ENCODE measurements at places on chromosomes 1 and 21.

DNA sequence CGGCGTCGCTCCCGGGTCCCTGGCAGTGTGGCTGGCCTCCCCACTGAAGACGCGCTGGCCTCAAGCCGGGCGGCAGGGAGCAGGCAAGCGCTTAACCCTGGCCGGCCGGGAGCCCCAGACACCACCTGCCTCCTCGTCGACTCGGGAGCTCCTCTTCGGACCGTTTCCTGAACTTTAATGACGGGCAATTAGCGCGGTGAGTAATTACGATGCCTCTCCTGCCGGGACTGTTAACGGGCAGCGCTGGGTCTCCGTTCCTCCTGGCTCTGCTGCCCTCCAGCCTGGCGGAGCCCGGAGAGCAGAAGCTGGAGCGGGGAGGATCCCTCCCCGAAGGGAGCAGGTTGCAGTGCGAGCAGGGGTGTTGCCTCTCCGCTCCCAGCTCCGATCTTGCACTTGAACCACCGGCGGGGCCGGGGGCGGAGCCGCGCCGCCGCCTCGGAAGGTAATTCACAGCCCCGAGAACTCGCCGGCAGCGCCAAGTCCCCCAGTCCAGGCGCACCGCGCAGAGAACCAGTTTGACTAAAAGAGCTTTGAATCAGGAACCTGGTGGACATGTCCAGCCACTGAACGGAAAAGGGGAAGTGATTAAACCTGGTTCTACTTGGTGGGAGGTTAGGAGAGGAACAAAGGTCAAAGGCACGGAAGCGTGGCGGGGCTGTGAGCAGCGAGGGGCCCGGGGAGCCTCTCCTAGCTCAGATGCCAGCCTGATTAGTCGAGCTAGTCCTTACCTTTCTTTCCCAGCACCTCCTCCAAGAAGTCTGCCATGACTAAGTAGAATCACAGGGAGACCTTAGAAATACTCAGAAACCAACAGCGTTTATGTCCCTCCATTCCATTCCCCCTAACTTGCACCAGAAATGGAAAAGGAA is 18.3 kb upstream of the PLEKHA6 start:
- no peak for DNase-seq

DNA sequence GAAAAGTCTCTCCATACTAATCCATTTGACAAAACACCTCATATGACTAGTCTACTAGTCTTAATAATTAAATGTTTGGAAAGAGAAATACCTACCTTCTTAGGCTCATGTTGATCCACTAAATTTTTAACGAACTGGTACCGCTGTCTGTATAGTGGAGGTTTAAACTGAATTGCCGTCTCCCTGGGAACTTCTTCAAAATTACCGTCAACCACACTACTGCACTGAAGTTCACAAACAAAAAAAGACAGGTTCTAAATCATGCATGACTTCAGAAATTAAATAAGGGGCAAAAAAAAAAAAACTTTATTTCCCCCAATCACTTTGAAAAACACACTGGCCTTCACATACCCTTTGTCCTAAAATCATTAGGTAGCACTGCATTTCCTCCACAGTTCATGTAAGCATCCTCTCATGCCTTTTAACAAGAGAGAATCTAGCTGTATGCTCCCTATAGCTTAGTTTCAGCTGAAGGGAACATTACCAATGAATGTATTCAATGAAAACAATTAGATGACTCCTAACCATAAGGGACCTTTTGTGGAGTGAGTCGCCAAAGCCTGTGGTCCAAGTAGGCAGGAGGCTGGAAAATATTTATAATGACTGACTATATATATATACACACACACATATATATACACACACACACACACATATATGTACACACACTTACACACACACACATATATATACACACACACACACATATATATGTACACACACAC is 3.4 kb downstream of the HENMT1 start:
- no peak for DNase-seq

DNA sequence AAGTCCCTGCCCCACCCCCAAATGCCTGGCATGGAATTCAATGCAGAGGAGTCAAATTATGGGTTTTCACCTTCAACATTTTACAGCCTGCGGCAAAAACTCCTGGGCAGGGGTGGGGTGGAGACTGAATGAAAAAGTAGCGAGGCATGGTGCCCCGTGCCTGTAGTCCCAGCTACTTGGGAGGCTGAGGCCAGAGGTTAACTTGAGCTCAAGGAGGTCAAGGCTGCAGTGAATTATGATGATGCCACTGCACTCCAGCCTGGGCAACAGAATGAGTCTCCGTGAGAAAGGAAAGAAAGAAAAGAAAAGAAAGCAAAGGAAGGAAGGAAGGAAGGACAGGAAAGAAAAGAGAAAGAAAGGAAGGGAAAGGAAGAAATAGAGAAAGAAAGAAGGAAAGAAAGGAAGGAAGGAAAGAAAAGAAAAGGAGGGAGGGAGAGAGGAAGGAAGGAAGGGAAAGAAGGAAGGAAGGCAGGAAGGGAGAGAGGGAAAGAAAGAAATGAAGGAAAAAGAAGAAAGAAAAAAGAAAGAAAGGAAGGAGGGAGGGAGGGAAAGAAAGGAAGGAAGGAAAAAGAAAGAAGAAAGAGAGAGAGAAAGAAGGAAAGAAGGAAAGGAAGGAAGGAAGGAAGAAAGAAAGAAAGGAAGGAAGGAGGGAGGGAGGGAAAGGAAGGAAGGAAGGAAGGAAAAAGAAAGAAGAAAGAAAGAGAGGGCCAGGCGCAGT is 11.1 kb downstream of the LEMD1 start:
- no peak for DNase-seq

DNA sequence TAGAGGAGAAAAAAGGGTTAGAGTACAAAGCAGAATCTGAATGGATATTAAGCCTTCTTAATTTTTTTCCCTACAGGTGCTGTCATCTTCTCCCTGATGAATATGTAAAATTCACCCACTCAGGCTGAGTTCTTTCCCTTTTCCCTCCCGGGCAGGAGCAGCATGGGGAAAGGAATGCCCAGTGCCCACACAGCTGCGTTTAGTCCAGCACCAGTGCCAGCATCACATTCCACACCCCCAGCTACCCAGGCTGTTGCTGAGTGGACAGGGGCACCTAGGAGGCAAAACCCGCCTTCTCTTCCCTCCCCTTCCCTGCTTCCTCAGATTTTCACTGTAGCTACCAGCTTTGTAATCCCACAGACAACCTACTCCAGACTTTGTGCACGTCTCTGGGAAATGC is 3.4 kb upstream of the CADM3 start:
- no peak for DNase-seq

- DNase-seq = peak; percentile 41
These were observed 29.4 kb downstream of the MRPL37 start for GRCh38 chr1:54229281-54229891.

GRCh38 chr1:167705250-167705649 is 16.5 kb upstream of the MPZL1 start:
- DNase-seq = no peak

GRCh38 chr21:34835526-34835925 is 166.7 kb downstream of the CLIC6 start:
- no peak for DNase-seq

DNA sequence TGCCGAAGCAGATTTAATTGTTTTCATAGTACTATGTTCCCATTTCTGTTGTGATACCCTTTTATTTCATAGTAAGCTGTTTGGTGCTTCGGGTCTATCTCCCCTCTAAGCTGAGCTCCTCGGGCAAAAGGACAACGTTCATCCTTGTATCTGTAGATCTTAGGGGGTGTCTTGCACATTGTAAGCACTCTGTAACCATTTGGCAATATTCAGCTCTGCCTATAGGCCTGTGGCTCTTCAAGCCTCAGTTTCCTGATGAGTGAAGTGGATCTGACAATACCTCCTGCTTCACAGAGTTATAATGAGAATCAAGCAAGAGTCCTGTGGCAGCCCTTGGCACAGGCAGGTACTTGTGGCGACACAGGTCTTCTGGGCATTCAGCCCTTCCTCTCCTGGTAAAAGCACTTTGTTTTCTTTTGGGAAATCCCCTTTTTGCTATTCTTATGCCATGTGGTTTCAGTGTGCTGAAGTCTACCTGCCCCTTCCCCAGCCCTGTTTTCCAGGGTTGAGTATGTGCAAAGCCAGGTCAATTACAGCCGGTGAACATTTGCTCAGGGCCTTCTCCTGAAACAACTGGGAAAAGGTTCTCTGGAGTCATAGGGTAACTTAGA is 8.5 kb upstream of the EXO1 start:
- no peak for DNase-seq

- no peak for DNase-seq
These were observed 39.9 kb upstream of the SRSF10 start for GRCh38 chr1:24020025-24020424.

DNA sequence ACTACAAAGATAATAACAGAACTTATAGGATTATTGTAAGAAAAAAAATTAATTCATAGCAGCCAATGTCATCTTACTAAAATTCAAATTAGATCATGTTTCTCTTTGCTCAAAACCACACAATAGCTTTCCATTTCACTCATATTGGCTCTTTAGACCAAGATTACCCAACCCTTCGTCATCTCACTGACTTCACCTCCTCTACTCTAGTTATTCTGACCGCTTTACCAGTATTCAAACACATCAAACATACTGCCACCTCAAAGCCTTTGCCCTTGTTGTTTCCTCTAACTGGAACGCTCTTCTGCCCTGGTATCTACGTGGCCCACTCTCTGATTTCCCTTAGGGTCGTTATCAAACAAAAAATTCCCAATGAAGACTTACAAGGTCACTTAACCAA is 1.7 kb downstream of the ANGPTL3 start:
- DNase-seq = no peak

- DNase-seq = peak; percentile 52
These were observed 26.1 kb upstream of the SMIM12 start for GRCh38 chr1:34885405-34886247.

- DNase-seq = no peak
These were observed 414.1 kb upstream of the ESRRG start for GRCh38 chr1:217137210-217137881.

GRCh38 chr1:32247983-32248889 is 1.2 kb downstream of the FAM167B start:
- peak; percentile 85 for DNase-seq

GRCh38 chr1:2273401-2274090 is 45.4 kb downstream of the SKI start:
- no peak for DNase-seq

DNA sequence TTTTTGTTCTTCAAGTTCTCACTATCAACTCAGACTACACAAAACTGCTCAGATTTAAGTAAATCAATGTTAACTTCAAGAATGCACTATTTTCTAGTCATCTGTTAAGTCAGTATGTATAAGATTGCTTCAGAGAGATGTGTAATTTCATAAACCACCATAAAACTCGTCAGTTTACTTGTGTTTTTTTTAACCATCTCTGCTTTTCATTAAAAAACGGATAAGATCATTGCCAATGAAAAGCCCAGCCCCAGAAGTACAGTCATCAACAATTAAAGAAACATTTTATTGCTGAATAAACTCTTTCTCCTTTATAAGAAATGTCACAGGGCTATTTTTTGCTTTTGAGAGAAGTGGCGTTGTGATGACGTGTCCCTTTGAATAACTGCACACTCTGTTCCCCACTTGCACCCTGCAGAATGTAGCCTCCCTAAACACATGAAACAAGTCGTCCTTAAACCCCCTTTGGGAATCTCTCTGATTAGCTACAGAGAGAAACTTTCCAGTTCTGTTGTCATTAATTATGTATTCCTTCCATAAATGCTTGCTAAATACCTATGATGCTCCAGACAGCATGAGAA is 202.7 kb upstream of the FOXD3 start:
- no peak for DNase-seq

DNA sequence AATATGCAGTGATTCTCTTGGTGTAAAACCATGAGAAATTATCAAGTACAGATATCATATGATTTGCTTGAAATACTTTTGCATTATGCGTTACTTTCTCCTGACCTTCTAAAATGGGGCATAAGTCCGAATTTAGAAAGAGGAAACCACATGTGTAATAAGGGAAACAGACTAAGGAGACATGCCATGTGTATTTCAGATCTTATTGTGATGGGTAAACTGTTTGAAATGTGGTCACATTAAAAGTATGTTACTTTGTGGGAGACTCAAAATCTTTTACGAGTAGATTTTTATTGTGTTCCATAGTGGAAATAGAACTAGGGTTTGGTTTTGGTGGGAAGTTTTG is 173.0 kb downstream of the NFIA start:
- no peak for DNase-seq

DNA sequence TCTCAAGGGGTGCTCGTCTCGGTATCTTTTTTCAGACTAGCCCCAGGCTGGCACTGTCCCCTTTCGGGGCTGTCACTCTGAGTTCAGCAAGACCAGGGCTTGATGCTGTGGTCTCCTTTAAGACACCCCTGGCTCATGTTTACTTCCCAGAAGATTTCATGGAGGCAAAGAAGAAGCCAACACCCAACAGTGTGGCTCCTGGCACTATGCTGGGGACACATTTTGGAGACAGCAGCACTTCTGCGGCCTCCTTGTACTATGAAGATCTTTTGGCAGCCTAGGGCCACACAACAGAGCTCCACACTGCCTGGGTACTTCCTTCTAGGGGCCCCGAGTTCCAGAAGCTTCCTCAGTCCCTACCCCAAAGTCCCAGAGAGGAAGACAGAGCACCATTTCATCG is 24.6 kb downstream of the ECE1 start:
- no peak for DNase-seq

DNA sequence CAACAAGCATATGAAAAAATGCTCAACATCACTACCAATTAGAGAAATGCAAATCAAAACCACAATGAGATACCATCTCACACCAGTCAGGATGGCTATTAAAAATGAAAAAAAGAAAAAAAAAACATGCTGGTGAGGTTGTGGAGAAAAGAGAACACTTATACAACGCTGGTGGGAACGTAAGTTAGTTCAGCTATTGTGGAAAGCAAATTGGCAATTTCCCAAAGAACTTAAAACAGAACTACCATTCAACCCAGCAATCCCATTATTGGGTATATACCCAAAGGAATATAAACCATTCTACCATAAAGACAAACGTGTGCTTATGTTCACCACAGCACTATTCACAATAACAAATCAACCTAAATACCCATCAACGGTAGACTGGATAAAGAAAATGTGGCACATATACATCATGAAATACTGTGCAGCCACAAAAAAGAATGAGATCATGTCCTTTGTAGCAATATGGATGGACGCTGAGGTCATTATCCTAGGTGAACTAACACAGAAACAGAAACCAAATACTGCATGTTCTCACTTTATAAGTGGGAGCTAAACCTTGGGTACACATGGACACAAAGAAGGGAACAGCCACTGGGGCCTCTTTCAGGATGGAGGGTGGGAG is 49.5 kb downstream of the LYST start:
- no peak for DNase-seq

DNA sequence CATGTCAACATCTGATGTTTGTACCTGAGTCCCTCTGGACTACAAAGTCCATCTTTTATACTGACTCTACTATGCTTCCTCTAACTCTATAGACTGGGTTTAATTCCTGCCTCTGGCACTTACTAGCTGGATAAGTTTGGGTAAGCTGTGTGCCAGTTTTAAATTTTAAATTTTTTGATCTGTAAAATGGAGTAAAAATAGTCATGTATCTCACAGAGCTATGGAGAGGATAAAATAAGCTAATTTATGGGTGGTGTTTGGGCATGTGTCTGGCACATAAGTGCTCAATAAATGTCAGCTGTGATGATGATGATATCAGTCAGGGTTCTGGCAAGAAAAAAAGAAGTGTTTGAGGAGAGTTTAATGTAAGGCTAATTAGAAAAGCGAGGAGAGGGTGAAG is 139.2 kb upstream of the C1orf21 start:
- no peak for DNase-seq

Data from stimulated activated CD8-positive, alpha-beta memory T cell treated with anti-CD3 and anti-CD28 coated beads, Interleukin-2, amount 100 ng/mL, for 48 hours (primary cell).